ENCODE measurements at places on chromosomes 16 and 17.

- peak; percentile 39 for DNase-seq
These were observed 21.0 kb downstream of the SLC7A6OS start for GRCh38 chr16:68289621-68290329.

- no peak for DNase-seq
These were observed 38.5 kb downstream of the MPRIP start for GRCh38 chr17:17080781-17081180.

GRCh38 chr16:75074920-75075687 lies 41.5 kb downstream of the LDHD start:
- peak; percentile 14 for DNase-seq

DNA sequence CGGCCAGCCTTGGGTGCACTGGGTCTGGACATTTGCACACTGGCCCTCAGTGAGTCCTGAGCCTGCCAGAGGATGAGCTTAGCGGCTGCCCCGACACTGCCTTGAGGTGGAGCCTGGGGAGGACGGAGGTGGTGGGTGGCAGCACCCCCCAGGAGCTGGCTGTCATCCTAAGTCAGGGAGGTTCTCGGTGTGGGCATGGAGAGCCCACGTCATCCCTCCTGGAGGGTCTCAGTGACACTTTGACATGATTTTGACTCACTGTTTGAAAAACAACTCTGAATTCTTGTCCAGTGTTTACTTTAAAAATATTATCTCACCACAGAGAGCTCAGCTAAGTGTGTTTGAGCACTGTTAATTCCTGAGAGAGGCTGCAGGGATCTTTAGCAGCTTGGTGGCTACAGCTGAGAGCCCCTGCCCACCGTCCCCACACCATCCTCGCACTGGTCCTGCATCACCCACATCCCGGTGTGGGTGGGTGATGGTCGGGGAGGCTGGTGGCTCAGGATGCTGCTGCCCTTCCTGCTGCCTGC lies 63.1 kb downstream of the BANP start:
- peak; percentile 22 for DNase-seq

DNA sequence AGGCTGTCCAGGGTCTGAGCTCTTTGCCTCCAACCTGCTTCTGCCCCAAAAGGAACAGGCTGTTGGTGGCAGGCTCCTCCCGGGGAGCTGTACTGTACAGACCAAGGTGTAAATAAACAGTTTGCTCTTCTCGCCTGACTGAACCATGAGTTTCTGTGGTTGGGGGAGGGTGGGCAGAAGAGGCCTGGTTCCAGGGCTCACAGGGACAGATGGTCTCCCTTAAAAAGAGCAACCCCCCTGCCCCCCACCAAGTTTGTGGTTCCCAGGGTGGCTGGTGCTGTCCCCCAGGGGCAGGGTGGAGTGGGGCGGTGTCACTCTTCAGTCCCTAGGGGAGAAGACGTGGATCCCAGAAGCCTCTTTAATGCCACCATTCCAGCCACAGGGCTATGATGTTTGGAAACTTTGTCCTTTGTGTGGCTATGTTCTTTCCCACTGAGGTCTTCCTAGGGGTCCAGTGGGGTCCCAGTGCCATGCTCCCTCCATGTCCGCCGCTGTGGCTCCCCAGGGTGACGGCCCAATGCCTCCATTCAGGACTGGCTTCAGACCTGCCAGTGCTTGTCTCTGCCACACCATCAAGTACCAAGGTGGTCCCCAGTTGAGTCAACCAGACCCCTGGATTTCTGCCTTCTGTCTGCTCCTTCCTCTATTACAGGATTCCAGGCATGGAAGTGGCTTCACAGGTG lies 146.7 kb downstream of the RAB11FIP4 start:
- no peak for DNase-seq

GRCh38 chr16:58030136-58030840 lies 4.7 kb downstream of the MMP15 start:
- no peak for DNase-seq

DNA sequence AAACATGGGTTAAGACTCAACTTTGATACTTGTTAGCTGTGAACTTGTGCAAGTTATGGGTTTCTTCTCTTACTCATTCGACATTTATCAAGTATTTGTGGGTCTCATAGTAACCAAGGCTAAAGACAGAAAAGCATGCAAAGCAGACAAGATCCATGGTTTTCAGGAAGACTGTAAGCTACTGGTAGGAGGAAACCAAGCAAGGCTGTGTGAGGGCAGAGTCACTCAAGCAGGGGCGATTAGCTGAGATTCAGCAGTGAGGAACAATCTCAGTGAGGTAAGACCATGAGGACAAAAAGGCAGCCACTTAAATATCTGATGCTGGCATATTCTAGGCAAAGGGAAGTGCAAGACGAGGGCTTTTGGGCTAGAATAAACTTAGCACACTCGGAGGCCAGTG lies 29.5 kb downstream of the MBTD1 start:
- no peak for DNase-seq

GRCh38 chr16:55041540-55042234 lies 111.0 kb downstream of the IRX5 start:
- no peak for DNase-seq

GRCh38 chr17:70394473-70395232 lies 225.3 kb downstream of the KCNJ2 start:
- no peak for DNase-seq

- DNase-seq, result no peak
These were observed 147.5 kb downstream of the CDH11 start for GRCh38 chr16:64974381-64974780.

DNA sequence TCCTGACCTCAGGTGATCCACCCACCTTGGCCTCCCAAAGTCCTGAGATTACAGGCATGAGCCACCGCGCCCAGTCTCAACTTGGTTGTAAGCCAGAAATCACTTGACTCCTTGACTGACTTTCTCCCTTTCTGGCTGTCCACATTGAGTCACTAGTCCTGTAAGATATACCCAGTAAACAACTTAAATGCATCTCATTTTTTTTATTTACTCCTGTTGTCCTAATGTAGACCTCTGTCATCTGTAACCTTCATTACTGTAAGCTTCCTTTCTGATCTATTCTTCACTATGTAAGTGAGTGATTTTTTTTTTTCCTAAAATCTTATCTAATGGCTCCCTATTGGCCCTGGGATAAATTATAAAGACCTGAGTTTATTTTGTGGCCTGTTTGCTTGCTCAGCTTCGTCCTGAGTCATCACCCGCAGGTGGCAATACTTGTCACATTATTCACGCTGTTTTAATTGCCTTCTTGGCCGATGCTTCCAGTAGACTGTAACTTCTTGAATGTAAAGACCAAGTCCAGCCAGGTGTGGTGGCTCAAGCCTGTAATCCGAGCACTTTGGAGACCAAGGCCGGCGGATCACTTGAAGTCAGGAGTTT lies 41.0 kb downstream of the PAFAH1B1 start:
- peak; percentile 21 for DNase-seq

- DNase-seq, result no peak
These were observed 3.9 kb upstream of the B3GNT9 start for GRCh38 chr16:67154578-67155294.

GRCh38 chr17:34006126-34006525 lies 249.0 kb upstream of the CCL2 start:
- DNase-seq, result no peak

DNA sequence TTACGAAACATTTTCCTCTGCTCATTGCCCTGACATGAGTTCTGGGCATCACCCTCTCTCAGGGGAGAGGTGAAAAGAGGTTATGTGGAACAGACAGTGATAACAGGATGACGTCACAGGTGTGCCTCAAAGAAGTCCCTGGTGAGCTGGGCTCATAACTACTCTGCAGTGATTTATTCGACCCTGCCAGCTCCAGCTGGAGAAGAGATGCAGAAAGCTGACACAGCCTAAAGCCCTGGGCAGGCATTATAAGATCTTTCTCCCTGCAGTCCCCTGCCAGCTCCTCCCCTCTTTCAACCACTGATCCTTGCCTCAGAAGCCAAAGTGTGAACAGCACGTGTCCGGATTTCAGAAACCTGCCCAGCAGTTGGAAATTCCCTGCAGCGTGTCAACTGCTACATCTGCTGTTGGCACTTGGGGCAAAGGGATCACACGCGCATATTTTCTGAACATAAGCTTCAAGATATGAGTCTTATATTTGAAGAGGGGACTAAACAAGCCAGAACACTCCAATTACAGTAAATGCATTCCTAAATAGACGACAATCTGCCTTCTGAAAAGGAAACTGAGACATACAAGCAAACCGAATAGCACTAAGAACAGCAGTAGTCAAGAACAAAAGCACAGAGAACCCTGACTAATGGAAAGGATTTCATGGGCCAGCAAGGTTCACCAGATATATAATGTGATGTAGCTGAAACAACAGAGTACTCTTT lies 80.5 kb downstream of the SMG6 start:
- DNase-seq, result peak; percentile 75

- no peak for DNase-seq
These were observed 23.5 kb upstream of the FOXK2 start for GRCh38 chr17:82495844-82496528.

GRCh38 chr16:51175081-51175480 lies 24.0 kb upstream of the SALL1 start:
- DNase-seq, result peak; percentile 61

DNA sequence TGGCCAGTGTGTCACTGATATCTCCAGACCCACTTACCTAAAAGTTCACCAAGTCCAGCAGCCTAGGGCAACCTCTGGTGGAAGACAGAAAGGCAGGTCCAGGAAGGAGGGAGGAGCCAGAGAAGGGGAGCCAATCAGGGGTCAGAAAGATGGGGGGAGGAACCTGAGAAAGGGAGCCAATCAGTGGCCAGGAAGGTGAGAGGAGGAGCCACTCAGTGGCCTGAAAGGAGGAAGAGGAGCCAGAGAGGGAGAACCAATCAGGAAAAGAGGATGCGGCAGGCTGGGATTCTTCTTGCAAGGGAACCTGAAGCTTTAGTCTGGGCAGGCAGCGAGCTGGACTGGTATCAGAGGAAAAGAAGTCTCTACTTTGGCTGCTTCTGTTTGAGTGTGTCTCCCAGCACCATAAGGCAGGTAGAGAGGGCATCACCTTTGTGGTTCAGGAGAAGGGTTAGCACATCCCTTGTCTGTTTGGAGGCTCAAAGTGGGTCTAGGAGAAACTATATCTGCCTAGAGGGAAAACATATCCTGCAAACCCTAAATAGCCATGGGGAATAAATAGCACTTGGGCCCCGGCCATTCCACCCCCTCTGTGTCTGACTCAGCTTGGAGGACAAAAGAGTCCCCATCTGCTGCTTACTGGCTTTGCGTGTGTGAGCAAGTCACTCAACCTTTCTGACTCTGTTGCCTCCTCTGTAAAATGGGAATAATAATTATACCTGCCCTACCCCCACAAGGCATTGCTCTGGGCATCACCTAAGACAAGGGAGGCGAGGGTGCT lies 43.4 kb upstream of the CRHR1 start:
- peak; percentile 46 for DNase-seq

- no peak for DNase-seq
These were observed 1.4 kb upstream of the ATP6V0A1 start for GRCh38 chr17:42457107-42457792.

DNA sequence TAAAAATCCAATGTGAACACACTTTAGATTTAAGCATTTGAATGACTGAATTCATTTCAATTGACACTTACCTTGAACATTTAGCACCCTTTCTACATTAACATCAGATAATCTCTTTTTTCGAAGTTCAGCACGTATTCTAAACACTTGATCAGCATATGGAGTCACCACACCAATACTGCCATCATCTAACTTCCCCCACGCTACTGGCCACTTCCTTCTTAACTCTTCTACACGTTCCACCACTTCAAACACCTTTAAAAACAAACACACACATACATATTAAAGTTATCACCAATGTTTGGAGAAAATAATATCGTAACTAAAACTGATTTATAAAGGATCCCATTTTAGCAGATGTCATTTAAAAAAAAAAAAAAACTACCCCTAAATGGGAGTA lies 93.5 kb downstream of the CACNG1 start:
- no peak for DNase-seq

Data from fibroblast of skin of right quadriceps (primary cell).